ENCODE measurements at places on chromosomes 5 and 9. TPM values are rescaled to one million over a fixed set of nuclear protein-coding genes. Genes with fewer than 3 reads are reported as not detected.

CCDC187 gene
- not detected for total RNA-seq

TMC1 gene
- total RNA-seq, result not detected

LRRC14B gene
- not detected for total RNA-seq

ANKRD31 gene
- under 0.01 TPM for total RNA-seq

IRX2 gene
- 0.64 TPM for total RNA-seq

INSL4 gene
- not detected for total RNA-seq

LRRC26 gene
- not detected for total RNA-seq

SPINK7 gene
- total RNA-seq, result not detected

C9 gene
- not detected for total RNA-seq

PCDHGB4 gene
- total RNA-seq, result 3.7 TPM

NUTM2G gene
- not detected for total RNA-seq

TEX48 gene
- total RNA-seq, result not detected

CKS2 gene
- 278 TPM for total RNA-seq

MEIKIN gene
- not detected for total RNA-seq

PCDHA10 gene
- not detected for total RNA-seq

ZNF483 gene
- 0.13 TPM for total RNA-seq

JAKMIP2 gene
- total RNA-seq, result 3.0 TPM

APBA1 gene
- 1.1 TPM for total RNA-seq

SLC34A1 gene
- total RNA-seq, result not detected

RMRP gene
- total RNA-seq, result 5,375 TPM

IRGM gene
- not detected for total RNA-seq

LURAP1L gene
- 57.2 TPM for total RNA-seq

SCAMP1 gene
- 34.4 TPM for total RNA-seq

NPR3 gene
- 2.7 TPM for total RNA-seq

GABRG2 gene
- not detected for total RNA-seq

NR4A3 gene
- total RNA-seq, result 1.3 TPM

THG1L gene
- 17.7 TPM for total RNA-seq

PCDHB3 gene
- 0.13 TPM for total RNA-seq

STPG3 gene
- not detected for total RNA-seq

NUTM2F gene
- total RNA-seq, result not detected

SPDL1 gene
- total RNA-seq, result 30.1 TPM

LPAR1 gene
- total RNA-seq, result 116 TPM

ZFP37 gene
- total RNA-seq, result 4.6 TPM

Measured in epithelial cell of alveolus of lung (primary cell).